ENCODE measurements at places on chromosomes 4 and X.

DNA sequence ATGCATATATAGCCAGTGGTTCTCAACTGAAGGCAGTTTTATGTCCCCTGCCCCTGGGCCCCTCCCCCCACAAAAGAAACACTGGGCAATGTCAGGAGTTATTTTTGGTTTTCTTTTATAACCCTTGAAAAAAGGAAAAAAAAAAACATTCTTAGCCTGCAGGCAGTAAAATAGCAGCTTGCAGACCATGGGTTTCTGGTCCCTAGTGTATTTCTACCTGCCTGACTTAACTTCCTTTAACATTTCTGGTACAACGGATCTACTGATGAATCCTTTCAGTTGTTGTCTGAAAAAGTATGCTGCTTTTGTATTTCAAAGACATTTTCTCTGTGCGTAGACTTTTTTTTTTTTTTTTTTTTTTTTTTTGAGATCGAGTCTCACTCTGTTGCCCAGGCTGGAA lies 11.1 kb upstream of the FAM200B start:
- DNase-seq = no peak

GRCh38 chr4:72208421-72209075 lies 176.7 kb downstream of the NPFFR2 start:
- no peak for DNase-seq

- DNase-seq = no peak
These were observed 11.4 kb upstream of the TREX2 start for GRCh38 chrX:153457136-153457825.

DNA sequence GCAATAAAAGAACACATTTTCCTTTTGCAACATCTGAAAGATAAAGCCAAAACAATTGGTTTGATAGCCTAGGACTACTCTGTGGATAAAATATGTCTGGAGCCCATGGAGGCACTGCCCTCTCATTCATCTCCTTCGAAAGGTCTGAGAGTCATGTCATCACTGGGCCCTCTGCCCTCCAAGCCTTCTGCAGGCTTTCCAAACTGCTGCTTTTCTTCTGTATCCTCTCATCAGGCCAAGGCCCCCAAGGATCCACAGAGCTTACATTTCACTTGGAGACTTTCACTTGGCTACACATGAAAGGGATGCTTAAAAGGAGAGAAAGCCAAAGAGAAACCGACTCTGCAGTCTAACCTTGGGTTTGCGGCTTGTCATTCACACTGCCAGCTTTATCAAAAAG lies 109.9 kb downstream of the SH3RF1 start:
- no peak for DNase-seq

- no peak for DNase-seq
These were observed 443.6 kb upstream of the PITX2 start for GRCh38 chr4:111066447-111066846.

GRCh38 chr4:119244832-119245231 lies 32.3 kb downstream of the USP53 start:
- DNase-seq = no peak

GRCh38 chr4:75495476-75495875 lies 18.7 kb downstream of the RCHY1 start:
- DNase-seq = no peak

DNA sequence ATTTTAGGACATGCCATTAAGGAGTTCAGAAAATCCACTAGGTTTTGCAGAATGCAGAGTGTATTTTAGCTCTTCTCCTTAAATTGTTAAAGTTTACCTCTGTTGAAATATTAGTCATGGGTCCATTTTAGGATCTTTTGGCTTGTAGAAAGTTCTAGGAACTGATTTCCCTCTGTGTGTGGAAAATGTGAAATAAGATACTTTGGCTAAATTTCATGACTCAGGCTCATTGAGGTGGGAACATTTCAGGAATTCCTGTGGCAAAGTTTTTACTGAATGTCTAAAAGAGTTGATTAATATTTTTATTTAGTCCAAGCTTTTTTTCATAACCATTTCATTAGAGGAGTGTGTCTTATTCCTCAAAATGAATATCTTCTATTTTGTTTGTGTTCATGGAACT lies 7.0 kb downstream of the FHIP1A start:
- no peak for DNase-seq

GRCh38 chr4:147732518-147733235 lies 789 bp downstream of the ARHGAP10 start:
- no peak for DNase-seq

GRCh38 chrX:16250296-16250695 lies 83.0 kb downstream of the MAGEB17 start:
- no peak for DNase-seq

DNA sequence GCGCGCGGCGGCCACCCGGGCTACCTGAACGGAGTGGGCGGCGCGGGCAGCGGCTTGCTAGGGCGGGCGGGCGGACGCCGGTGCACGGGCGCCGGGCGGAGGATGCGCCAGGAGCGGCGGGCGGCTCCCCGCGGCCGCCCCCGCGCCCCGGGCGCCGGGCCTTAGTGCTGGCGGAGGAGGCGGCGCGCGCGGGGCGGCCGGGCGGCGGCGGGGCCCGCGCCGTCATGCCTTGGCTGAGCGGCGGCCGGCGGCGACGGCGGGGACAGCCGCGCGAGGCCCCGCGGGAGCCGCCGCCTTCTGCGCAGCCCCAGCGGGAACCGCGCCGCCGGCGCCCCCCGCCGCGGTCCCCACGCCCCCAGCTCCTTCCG lies 48.2 kb downstream of the CLDN34 start:
- no peak for DNase-seq

- no peak for DNase-seq
These were observed 96.3 kb upstream of the ENPP6 start for GRCh38 chr4:184313702-184314659.

DNA sequence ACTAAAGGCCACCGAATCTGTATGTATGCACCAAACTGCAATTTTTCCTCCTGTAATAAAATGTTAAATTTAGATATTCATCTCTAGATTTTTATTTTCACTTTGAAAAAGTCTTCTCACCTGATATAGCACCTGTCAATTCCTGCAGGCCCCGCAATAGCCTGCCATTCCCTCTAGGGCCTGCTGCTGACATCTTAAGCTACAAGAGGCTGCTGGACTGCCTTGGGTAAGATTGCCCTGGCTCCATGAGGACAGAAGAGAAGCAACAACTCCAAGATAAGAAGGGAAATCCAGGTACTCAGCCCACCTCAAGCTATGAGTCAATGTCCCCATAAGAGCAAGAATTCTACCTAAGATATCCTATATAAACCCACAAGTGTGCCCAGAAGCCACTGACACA lies 230.2 kb upstream of the AGTR2 start:
- DNase-seq = no peak

Data from T47D (cell line).